ENCODE measurements at places on chromosomes 1 and 21. TPM values are rescaled to one million over a fixed set of nuclear protein-coding genes. Genes with fewer than 3 reads are reported as not detected.

Gene WNT4
- 5.2 TPM for total RNA-seq

Gene FAM72A
- 2.0 TPM for total RNA-seq

Gene NECTIN4
- total RNA-seq: 42.7 TPM

Gene CR1L
- total RNA-seq: not detected

Gene CACHD1
- total RNA-seq: 27.7 TPM

Gene UQCRHL
- total RNA-seq: 1.5 TPM

Gene KCNA2
- 0.74 TPM for total RNA-seq

Gene VAV3
- total RNA-seq: 67.5 TPM

Gene SLC2A5
- 8.1 TPM for total RNA-seq

Gene PDC
- not detected for total RNA-seq

Gene SLC25A34
- 3.2 TPM for total RNA-seq

Gene OR2AK2
- total RNA-seq: not detected

Gene FCGR1A
- 4.4 TPM for total RNA-seq

Gene C1orf116
- 11.8 TPM for total RNA-seq

Gene COL18A1
- total RNA-seq: 86.7 TPM

Gene TIE1
- total RNA-seq: 36.1 TPM

Gene ADAMTS4
- total RNA-seq: 78.3 TPM

Gene PAQR7
- total RNA-seq: 7.1 TPM

Gene KCNN3
- 7.4 TPM for total RNA-seq

Gene OPRD1
- total RNA-seq: 2.2 TPM

Gene CLDN14
- not detected for total RNA-seq

Gene VASH2
- total RNA-seq: 4.2 TPM

Gene CRP
- not detected for total RNA-seq

Gene NT5C1A
- not detected for total RNA-seq

Gene PROX1
- total RNA-seq: 4.7 TPM

Gene ZNF697
- 3.7 TPM for total RNA-seq

Measured in vagina (tissue), 2 donors.